ENCODE measurements at places on chromosomes 13 and 19.

- no peak for DNase-seq
Observed at GRCh38 chr13:43375797-43376465, 352.5 kb downstream of the DNAJC15 start.

DNA sequence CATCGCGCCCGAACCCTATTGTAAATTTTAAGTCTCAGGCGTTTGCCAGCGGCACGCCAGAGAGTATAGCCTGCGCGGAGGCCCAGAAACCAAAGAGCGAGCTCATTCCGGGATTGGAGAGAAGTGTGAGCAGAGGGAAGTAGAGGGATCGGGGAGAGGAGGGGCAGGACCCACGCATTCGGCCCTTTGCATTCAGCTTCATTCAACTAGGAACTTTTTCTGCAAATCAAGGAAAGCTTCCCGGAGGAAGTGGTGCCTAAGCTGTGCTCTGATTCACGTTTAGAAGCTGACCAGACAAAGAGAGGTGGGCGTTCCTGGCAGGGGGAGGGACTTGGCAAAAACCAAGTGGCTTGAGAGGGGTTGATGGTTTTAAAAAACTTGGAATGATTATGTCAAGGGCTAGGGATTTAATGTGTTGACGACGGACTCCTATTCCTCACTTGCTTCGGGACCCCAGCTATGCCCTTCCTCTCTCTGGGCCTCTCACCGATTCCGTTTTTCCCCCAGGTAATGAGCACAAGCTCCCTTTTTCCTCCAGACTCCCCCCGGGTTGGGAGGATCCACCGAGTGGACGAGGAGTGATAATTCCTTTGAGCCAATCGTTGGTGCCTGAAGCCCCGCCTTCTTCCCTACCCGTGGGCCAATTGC, 811 bp upstream of the PRMT1 start:
- DNase-seq: peak; percentile 59

DNA sequence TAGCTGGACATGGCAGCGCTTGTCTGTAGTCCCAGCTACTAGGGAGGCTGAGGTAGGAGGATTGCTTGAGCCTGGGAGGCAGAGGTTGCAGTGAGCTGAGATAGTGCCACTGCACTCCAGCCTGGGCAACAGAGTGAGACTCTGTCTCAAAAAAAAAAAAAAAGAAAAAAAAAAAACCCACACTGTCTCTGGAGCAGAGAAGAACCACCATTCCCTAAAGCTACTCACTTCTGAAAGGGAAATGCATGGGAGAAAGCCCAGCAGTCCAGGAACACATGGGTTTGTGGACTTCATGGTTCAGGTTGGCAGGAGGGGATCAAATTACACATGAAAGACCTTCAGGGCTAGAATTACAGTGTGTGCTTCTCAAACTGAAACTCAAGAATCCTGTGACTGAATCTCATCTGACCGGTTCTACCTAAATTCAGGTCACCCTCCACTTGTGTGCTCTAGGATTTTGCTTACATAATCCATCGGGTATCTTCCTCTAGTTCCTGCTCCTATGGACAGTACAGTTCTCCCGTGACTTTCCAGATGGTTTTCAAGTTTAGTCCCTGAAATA, 30.2 kb upstream of the CPB2 start:
- DNase-seq: no peak

GRCh38 chr19:16197188-16197621, 506 bp upstream of the AP1M1 start:
- DNase-seq: no peak

GRCh38 chr13:73714522-73714921, 419.7 kb downstream of the KLF12 start:
- DNase-seq: no peak

GRCh38 chr13:97967948-97968347, 14.5 kb downstream of the IPO5 start:
- DNase-seq: no peak

- DNase-seq: peak; percentile 80
Observed at GRCh38 chr19:45478454-45479238, 10.8 kb downstream of the FOSB start.

DNA sequence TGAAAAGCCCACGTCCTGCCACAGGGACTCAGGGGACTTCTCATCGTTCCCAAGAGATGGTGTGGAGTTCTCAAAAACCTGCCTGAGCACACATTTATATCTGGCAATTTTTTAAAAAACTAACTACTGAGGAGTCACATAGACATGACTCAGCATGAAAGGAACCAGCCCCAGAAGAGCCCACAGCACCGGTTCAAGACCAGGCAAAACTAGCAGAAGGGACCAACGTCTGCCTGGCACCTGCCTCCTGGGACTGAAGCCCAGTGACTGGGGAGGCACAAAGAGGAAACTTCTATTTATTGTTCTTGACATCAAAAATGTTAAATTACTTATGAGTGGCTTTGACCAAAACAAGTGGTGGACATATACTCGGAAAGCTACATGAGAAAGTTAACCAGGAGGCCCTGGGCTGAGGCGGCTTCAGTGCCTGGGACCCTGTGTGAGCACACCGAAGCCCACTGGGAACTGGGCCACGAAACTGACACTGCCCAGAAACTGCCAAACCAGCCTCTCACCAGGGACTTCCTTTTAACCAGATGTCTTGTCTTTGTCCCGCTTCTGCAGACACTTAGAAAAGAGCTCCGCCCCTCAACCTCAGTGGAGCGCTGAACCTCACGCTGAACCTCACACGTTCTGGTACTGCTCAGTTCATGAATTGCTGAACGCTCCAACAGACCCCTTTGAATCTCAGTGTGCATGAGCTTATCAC, 25.7 kb downstream of the C13orf46 start:
- no peak for DNase-seq

DNA sequence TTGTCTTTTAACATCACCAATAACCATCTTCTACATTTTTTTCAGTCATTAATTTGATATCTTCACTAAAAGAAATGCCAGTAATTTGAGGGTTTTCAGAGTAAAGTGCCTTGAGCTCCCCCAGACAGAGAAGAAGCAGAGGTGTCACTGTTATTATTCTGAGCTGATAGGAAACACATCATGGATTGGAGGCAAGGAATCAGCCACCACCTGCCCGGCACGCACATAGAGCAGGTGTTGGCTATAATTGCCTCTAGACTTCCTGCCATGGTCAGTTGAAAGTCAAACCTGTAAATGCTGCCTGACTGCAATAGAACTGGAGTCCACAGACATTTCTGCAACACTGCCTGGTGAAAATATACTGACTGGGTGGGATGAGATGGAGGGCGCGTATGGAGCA, 776.6 kb downstream of the UQCRFS1 start:
- DNase-seq: no peak

GRCh38 chr19:30135093-30135757, 193.2 kb downstream of the URI1 start:
- no peak for DNase-seq

GRCh38 chr13:74575729-74576125, 441.5 kb upstream of the KLF12 start:
- peak; percentile 8 for DNase-seq

- no peak for DNase-seq
Observed at GRCh38 chr13:65911546-65912193, 1318.5 kb downstream of the PCDH9 start.

- no peak for DNase-seq
Observed at GRCh38 chr19:35645680-35646511, 2.2 kb upstream of the COX6B1 start.

DNA sequence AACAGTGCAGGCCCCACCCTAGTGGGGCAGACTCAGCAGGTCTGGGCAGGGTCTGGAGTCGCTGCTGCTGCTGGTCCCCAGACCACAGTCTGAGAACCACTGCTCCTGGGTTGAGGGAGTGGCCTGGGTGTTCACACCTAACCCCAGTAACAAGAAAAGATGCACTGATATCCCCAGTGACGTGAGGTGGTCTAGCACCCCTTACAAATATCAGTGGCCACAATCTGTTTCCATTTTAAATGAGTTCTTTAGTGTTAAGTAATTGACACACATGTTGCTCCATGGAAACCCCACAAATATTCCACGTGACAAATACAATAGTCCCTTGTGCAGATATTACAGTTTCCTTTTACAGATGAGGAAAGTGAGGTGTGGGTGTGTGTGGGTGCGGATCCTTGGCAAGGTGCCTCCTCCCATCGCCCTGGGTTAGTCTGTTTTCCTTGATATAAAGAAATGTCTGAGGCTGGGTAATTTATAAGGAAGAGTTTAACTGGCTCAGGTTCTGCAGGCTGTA, 96.3 kb upstream of the GPR183 start:
- no peak for DNase-seq

GRCh38 chr19:9130965-9131364, 4.2 kb upstream of the OR7G3 start:
- no peak for DNase-seq

- DNase-seq: no peak
Observed at GRCh38 chr13:51845574-51846318, 769 bp upstream of the TMEM272 start.

DNA sequence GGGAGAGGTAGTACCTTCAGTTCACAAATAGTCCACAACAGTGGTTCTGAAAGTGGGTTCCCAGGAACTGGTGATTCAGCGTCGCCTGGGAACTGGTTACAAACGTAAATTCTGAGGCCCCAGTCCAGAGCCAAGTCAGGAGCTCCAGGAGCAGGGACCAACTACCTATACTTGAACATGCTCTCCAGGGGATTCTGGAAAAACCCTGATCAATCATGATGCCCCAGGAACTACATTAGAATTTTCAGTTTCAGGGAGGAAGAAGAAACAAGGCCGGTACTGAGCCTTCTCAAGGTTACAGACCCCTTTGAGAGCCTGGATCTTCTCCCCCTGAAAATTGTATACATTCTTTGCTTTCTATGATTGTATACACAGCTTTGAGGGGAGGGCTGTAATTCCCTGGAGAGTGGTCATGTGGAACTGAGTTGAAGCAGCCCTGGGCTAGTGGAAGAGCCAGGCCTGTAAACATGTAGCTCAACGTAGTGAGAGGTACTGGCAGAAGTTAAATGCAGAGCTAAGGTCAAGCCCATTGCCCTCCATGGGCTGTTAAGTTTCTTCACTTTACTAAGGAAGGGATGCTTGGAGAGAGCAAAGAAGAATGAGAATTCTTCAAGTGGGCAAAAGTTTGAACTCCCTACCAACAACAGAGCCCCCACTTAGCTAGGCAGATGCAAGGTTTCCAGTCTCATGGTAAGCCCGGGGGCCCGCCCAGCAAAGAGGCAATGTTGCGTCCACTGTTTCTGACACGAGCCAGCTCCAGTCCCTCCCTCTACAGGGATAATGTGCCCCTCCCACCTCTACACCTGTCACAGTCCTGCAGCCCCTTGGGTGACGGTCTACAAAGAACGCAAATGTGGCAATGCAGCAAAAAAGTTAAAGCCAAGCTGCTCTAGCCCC, 17.0 kb downstream of the DOCK9 start:
- DNase-seq: no peak

DNA sequence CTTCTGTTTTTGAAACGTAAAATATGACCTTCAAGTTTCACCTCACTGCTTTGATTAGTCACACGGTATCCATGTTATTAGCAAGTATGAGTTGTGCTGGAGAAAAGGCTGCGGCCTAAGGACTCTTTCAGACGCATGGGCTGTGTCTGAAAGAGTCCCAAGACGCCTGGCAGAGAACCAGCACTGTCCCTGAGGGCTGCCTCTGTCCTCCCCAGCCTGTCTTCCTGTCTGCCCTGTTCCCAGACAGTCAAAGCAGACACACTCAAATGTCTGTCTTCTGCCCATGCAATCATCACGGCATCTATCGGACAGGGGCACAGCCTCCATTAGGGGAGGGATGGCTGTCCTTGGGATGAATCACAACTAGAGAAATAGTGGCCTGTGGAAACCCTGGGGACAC, 65.5 kb downstream of the DPY19L3 start:
- DNase-seq: no peak

DNA sequence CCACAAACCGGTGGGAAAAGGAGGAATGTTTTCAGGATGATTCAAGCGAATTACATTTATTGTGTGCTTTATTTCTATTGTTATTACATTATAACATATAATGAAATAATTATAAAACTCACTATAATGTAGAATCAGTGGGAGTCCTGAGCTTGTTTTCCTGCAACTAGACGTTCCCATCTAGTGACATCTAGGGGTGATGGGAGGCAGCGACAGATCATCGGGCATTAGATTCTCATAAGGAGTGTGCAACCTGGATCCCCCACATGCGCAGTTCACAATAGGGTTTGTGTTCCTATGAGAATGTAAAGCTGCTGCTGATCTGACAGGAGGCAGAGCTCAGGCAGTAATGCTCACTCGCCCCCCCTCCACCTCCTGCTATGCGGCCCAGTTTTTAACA, 54.5 kb downstream of the SPTBN4 start:
- no peak for DNase-seq

GRCh38 chr13:80399340-80400163, 58.6 kb upstream of the SPRY2 start:
- no peak for DNase-seq

DNA sequence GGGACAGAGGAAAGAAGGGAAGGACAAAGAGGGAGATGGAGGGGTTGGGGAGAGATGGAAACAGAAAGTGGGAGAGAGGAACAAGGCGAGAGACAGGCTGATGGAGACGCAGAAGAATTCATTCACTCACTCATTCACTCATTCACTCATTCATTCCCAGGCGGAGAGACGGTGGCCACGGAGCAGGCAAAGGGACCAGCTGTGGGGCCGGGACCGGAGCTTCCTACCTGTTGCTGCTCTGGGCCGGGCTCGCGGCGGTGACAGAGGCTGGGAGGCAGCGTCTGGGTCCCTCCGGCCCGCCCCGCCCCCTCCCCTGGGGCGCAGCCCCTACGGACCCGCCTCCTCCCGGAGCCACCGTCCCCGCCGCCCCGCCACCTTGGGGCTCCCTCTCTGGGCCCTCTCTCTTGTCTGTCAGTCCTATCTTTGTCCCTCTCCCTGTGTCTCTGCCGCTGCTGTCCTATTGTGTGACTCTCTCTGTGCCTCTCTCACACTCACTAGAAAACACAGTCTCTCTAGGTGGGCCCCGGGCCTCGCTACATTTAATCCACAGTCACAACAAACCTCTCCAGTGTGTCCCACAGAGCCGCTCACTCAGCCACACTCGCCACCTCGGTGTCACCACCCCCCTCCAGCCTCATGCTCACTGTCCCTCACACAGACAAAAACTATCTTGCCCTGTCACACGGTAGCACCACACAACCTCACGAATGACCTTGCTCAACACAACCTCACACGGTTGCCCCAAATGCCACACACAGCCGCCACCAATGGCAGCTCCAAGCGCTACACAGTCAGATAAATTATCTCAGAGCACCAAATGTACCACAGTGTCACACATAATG, at the start of gene GNG8:
GNG8 (minus strand) TSS at position 283 of the 842 bp plus-strand sequence. CDS start 1,520 bp downstream, outside the sequence.
- peak; percentile 32 for DNase-seq

GRCh38 chr19:42132030-42132628, at the start of gene POU2F2:
Gene POU2F2 (minus strand): TSS chr19:42132446. CDS start chr19:42132411, 35 bp downstream.
- peak; percentile 82 for DNase-seq

- no peak for DNase-seq
Observed at GRCh38 chr13:37651891-37652290, 53.3 kb upstream of the POSTN start.

- DNase-seq: no peak
Observed at GRCh38 chr13:27295096-27295495, 24.5 kb downstream of the RASL11A start.

GRCh38 chr19:29404951-29405727, 120.7 kb upstream of the VSTM2B start:
- DNase-seq: no peak

GRCh38 chr13:56317841-56318240, 822.9 kb upstream of the PRR20A start:
- no peak for DNase-seq
